ENCODE measurements at places on chromosomes 2 and 18.

GRCh38 chr2:31920962-31921361 is 89.8 kb downstream of the MEMO1 start:
- no peak for DNase-seq

DNA sequence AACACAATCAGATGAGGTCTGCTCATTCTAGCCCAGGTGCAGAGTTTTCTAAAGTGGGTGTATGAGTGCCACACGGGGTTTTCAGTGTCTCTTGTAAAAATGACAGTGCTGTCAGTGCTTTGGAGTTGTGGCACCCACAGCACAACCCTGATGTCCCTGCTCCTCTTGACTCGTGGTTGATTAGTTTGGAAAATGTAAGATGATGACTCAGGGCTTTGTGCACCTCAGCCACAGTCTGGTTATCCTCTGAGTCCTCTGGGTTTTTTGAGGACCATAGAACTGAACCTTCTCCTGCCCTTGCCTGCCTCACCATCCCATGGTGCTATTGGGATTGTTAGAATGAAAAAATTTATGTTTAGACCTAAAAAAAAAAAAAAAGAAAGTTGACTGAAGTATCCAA is 105.6 kb downstream of the MYO1B start:
- no peak for DNase-seq

GRCh38 chr2:216116418-216116817 is 7.3 kb downstream of the XRCC5 start:
- no peak for DNase-seq

- DNase-seq: no peak
Observed at GRCh38 chr2:220550995-220551700, 923.7 kb downstream of the SLC4A3 start.

GRCh38 chr2:24785671-24786321 is 7.4 kb downstream of the PTRHD1 start:
- no peak for DNase-seq

GRCh38 chr2:152493945-152494528 is 159.1 kb downstream of the FMNL2 start:
- DNase-seq: no peak

- no peak for DNase-seq
Observed at GRCh38 chr18:9914334-9914583, 443 bp downstream of the VAPA start.

- no peak for DNase-seq
Observed at GRCh38 chr2:85096616-85097015, 36.6 kb upstream of the TCF7L1 start.

DNA sequence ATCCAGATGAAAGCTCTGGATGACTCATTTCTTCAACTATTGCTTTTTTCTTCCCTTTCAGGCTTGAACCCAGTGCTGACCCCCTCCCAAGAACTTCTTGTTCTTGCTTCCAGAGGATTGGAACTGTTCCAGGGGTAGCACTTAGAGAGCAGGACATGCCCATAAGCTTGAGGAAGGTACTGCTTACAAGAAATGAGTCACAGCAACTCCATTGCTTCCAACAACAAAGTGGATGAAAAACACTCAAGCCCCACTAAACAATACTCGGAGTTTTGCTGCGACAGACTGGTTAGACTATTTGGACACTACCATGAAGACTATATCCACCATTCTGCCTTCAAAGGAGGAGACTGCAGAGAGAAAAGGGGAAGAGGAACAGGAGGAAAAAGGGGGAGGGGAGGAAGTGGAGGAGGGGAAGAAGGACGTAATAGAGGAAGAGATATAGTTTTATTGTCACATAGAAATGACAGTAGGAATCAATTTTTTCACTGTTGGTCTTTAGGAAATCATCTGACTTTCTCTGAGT is 1.6 kb upstream of the EPC2 start:
- DNase-seq: no peak

DNA sequence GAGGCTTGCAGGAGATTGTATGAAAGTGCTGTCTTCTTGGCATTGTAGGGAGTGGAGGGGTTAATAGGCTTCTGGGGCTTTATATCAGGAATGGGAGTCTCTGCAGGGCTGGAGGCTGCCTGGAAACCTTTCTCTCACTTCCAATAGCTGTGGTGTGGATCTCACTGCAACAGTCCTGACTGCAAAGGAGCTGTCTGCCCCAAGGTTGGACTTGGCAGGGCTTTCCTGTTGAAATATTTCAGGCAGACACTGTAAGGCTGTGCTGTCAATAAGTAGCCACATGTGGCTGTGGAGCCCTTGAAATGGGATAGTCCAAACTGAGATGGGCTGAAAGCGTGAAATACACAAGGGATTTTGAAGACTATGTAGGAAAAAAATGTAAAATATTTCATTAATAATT is 399.1 kb upstream of the SPRED2 start:
- no peak for DNase-seq

DNA sequence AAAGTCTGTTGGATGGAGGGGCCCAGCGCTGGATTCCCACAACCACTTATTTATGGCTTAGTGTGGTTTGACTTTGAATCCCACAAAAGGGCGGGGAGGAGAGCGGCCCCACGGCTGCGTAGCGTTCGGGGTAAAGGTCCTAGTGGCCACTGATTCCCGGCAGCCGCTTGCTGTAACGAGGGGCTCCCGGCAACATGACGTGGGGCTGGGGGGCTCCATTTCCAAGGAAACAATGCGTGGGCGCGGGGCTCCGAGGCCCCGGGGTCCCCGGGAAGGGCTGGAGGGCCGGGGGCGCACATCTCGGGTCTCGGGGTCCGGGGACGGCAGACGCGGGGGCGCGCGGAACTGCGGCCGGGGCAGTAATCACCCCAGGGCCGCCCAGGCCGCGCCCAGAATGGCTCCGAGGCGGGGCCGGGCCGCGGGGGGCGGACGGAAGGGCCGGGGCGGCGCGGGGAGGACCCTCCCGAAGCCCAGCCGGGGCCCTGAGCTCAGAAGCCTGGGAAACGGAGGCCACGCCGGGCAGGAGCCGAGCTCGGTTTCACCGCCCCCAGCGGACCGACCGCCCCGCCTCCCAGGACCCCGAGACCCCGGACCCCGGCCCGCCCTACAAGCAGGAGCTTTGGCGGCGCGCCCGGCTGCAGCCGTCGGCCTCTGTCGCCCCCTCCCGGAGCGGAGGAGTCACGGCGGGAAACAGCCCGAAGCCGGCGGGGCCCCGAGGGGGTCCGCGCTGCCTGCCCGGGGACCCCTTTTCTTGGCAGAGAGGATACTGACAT is 11.9 kb upstream of the MLPH start:
- DNase-seq: peak; percentile 64

DNA sequence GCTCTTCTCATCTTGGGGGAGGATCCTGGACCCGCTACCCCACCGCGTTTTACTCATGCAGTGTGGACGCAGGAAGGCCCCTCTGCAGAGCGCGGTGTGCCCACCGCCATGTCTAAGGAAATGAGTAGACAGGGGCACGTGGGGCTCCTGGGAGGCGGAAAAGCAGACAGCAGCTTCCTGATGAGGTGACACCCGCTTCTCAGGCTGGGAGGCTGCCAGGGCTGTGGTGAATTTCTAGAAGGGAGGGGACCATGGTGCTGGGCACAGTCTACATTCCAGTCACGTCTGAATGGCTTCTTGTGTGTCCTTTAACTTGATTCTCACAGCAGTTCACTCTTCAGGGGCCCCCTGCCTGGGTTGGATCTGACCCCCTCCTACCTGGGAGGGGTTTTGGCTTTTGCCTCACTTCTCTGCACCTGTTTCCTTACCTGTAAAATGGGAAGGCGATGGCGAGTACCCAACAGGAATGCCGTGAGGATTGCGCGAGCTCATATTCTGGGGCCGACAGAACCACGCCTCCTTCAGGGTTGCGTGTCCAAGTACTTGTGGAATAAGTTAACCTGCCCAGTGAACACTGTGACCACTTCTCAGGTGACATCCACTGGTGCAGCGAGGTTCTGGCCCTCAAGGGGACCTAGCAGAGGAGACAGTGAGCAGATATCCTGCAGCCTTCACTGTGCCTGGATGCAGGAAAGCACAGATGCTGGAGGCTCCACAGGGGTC is 32.3 kb upstream of the MBP start:
- DNase-seq: no peak

- DNase-seq: no peak
Observed at GRCh38 chr2:140687825-140688224, 1443.0 kb downstream of the LRP1B start.

DNA sequence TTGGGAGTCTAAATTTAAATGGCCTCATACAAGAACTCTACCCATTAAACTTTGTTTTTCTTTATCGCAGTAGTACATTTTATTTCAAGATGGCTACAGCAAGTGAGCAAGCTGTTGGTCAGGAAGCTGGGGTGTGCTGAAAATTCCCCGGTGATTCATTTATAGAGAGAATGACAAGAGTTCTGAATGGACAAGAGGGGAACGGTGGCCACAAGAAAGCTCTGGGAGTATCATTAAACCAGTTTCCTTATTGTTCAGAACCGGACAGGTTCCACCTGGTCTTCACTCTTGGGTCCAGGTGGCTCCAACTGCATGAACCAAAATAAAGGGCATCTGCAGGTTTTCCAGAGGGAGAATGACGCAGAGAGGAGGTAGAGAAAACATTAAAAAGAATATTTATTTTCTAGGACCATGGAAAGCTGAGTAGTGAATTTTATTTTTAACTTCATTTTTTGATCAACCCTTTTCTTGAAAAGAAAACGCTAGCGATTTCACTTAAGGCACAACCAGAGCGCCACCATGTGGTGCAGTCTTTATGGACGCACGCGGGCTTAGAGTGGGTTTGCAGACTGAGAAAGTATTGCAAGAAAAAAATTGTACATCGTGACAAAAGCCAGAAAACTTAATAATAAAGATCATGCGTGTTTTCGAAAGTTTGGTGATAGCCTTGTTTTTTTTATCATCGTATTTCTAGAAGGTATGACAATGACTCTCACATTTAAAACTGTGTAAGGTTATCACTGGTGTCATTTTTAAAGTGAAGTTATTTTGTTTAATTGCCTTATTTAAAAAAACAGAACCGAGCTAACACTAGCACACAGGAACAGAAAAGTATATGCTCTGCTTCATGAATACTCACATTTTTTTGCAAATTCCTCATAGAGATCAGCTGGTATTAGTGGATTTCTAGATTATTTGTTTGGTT is 97.9 kb upstream of the NOL4 start:
- no peak for DNase-seq

- no peak for DNase-seq
Observed at GRCh38 chr2:170229744-170230143, 51.8 kb downstream of the MYO3B start.

GRCh38 chr2:241931976-241932898 is 62.7 kb downstream of the RTP5 start:
- DNase-seq: no peak

DNA sequence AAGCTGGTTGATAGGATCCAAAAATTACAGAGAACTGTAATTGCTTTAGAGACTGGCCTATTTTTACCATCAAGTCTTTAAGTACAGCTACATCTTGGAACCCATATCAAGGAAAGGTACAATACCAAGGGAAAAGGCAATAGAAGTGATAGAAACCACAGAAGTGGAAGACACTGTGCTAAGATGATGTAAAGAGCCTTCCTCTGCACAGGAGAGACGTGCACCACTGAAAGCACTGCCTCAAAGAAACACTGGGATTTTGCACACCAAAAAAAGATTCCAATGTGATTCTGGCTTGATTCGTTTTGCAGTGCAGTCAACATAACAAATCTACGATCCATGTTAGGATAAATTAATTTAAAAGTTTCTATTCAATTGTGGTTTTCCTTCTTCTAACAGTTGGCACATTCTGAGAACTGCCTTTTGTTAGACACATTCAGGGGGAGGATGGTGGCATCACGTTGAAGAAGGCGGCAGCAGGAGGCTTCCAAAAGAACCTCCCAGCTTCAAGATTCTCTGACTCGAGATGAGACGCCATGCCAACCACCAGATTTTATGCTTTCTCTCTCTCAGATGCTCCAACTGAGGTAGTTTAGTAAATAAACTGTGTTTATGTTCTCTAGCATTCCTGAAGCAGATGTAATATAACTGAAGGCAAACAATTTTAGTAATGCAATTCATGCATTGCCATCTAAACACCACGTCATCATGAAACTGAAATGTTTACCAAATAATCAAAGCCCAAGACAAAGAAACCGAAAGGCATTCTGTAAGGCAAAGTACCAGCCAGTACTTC is 102.9 kb downstream of the BCL2 start:
- DNase-seq: no peak

DNA sequence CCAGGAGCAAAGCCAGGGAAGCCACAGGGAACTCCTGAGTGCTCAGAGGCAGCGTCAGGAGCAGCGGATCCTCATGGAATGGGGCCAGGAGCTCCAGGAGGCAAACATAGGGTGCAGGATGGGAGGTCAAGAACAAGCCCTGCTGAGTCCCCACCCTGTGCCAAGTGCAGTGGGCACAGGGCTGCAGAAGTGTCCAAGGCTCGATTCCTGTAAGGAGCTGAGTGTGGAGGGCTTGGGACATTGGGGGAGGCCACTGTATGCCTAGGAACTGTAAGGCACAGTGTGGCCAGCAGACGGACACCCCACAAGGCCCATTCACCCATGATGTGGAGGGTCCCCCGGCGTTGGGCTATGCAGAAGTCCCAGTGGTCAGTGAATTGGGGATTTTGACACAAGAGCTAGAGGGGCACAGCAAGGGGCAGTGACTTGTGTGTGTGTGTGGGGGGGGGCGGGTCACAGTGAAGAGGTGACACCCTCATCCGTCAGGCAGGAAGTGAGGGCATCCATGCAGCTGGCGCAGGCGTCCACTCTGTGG is 55.6 kb downstream of the ACKR3 start:
- no peak for DNase-seq

- DNase-seq: no peak
Observed at GRCh38 chr2:59575191-59575590, 978.3 kb downstream of the BCL11A start.

DNA sequence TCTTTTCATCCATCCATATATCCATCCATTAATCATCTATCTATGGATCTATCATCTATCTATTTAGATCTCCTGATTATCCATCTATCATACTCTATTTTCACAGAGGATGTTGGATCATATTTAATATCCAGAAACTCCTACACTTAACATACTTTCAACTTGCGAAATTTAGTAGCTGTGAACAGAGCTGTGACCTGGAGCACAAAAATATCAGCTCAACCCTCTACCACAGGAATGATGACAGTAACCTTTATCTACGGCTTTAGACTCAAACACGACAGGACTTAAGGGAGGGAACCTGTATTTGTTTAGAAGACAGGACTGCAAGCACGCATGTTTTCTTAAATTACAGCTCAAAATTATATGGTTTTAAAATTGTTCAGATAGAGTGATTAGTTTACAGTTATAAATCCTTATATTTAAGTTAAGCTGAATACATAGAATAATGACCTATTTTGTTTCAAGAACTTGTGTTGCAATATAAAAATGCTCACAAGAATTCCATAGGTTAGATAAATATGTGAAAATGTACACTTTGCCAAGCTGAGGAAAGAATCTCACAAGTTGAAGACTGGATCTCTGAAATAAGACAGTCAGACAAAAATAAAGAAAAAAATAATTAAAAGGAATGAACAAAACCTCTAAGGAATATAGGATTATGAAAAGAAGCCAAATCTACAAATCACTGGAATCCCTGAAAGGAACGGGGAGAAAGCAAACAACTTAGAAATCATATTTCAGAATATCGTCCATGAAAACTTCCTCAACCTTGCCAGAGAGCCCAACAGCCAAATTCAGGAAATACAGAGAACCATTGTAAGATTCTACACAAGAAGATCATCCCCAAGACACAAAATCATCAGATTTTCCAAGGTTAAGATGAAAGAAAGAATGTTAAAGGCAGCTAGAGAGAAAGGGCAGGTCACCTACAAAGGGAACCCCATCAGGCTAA is 142.0 kb downstream of the COL6A3 start:
- no peak for DNase-seq
